ENCODE measurements at places on chromosomes 1 and 21. TPM values are rescaled to one million over a fixed set of nuclear protein-coding genes. Genes with fewer than 3 reads are reported as not detected.

DNA sequence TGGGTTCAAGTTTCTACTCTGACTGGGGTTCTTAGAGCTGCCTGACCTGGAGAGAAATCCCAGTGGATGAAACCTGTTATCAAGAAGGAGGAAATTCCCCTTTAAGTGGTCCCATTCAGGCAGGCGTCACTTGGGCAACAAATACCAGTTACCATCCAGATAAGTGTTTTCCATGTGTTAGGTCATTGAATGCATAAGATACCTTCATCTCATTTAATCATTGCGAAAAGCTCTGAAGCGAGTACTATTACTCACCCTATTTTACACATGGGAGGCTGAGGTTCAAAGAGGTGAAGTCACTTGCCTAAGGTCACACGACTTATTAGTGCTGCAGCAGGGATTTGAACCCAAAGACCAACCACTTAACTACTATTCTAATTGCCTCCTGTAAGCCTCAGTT lies 45.5 kb upstream of the RPL11 start:
- no peaks in the 10 kb centered on the region for H3K27me3 ChIP-seq
- no peaks in the 10 kb centered on the region for H3K36me3 ChIP-seq
- H3K27ac ChIP-seq: no peak overlapping the region
- no peak for DNase-seq
- peaks cover 4% of the 10 kb centered on the region for H3K4me1 ChIP-seq
- no peak overlapping the region for H3K4me3 ChIP-seq

The CELA3B gene
- not detected for total RNA-seq

The AIRE gene
- not detected for total RNA-seq

- no peaks in the 10 kb centered on the region for H3K4me1 ChIP-seq
- no peaks in the 10 kb centered on the region for H3K27me3 ChIP-seq
- H3K4me3 ChIP-seq: no peak overlapping the region
- peaks cover 4% of the 10 kb centered on the region for H3K36me3 ChIP-seq
- no peak overlapping the region for H3K27ac ChIP-seq
Observed at GRCh38 chr21:40324389-40324788, 457.2 kb downstream of the PCP4 start.

GRCh38 chr1:100188617-100189016 lies 10.6 kb upstream of the LRRC39 start:
- no peaks in the 10 kb centered on the region for H3K27me3 ChIP-seq
- peak; percentile 47 for DNase-seq
- no peak overlapping the region for H3K4me3 ChIP-seq
- H3K4me1 ChIP-seq: no peaks in the 10 kb centered on the region

The MX2 gene
- not detected for total RNA-seq

DNA sequence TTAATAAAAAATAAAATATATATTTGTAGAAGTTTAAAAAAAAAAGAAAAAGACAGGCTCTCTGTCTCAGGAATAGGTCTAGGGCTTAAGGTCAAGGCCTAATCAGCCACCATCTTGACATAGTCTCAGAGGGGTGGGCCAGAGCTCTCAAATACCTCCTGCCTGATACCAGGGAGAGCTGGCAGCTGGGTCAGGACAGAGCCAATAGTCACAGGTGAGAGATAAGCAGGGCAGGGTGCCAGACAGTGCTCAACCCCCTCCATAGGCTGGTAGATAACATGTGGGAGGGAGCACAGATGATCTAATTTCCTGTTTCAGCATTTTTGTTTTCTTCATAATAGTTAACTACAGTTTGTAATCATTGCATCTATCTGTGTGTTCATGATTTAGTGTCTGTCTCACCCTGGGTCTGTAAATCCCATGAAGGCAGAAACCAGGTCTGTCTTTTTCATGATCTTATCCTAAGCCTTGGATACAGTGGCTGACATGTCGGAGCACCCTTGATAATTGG lies 152.0 kb upstream of the GRIK3 start:
- H3K36me3 ChIP-seq: no peaks in the 10 kb centered on the region
- H3K4me1 ChIP-seq: no peaks in the 10 kb centered on the region
- no peak overlapping the region for H3K27ac ChIP-seq
- peaks cover 12% of the 10 kb centered on the region for H3K27me3 ChIP-seq
- no peak for DNase-seq

DNA sequence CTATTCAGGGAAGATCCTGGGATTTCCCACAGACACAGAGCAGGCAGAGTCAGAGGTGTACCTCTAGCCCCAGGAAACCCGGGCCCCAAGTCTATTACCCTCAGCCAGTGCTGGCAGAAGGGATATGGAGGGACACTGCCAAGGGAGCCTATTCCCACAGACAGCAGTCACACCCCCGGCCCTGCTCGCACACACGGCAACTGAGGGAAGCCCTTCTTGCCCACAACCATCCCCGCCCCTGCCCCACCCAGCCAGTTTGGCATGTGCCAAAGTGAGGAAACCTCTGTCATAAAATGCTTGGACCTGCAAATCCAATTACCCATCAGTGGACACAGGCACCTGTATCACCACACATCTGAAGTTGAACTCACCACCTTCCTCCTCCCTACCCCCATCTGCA lies 6.5 kb downstream of the CACNA1S start:
- no peaks in the 10 kb centered on the region for H3K27me3 ChIP-seq
- no peak overlapping the region for H3K27ac ChIP-seq
- H3K4me1 ChIP-seq: no peaks in the 10 kb centered on the region
- H3K36me3 ChIP-seq: no peaks in the 10 kb centered on the region
- no peak for DNase-seq

GRCh38 chr1:246906833-246907232 lies 24.9 kb downstream of the AHCTF1 start:
- no peak overlapping the region for H3K27ac ChIP-seq
- no peak overlapping the region for H3K4me3 ChIP-seq
- no peak for DNase-seq
- peaks cover 96% of the 10 kb centered on the region for H3K36me3 ChIP-seq

GRCh38 chr1:84940481-84940880 lies 47.5 kb upstream of the LPAR3 start:
- no peak for DNase-seq
- no peaks in the 10 kb centered on the region for H3K36me3 ChIP-seq
- H3K27me3 ChIP-seq: peaks cover 14% of the 10 kb centered on the region
- H3K4me1 ChIP-seq: no peaks in the 10 kb centered on the region
- H3K4me3 ChIP-seq: no peak overlapping the region

The SETD4 gene
- 23.3 TPM for total RNA-seq

The CFHR2 gene
- not detected for total RNA-seq

- no peaks in the 10 kb centered on the region for H3K36me3 ChIP-seq
- DNase-seq: peak; percentile 86
- peaks cover 42% of the 10 kb centered on the region for H3K4me1 ChIP-seq
- H3K4me3 ChIP-seq: no peak overlapping the region
Observed at GRCh38 chr1:218482683-218483082, 137.5 kb downstream of the TGFB2 start.

- peak; percentile 45 for DNase-seq
- peaks cover 26% of the 10 kb centered on the region for H3K27me3 ChIP-seq
- H3K4me3 ChIP-seq: no peak overlapping the region
- peaks cover 6% of the 10 kb centered on the region for H3K4me1 ChIP-seq
Observed at GRCh38 chr1:206662396-206663092, 22.2 kb upstream of the MAPKAPK2 start.

GRCh38 chr21:28229814-28230213 lies 762.9 kb downstream of the LTN1 start:
- H3K27ac ChIP-seq: no peak overlapping the region
- no peak overlapping the region for H3K4me3 ChIP-seq
- no peaks in the 10 kb centered on the region for H3K36me3 ChIP-seq
- DNase-seq: peak; percentile 40
- peaks cover 27% of the 10 kb centered on the region for H3K4me1 ChIP-seq
- no peaks in the 10 kb centered on the region for H3K27me3 ChIP-seq

Measured in MCF 10A (cell line).